CD4-positive, alpha-beta T cell (primary cell): ENCODE measurements at places on chromosomes 5 and 9.

DNA sequence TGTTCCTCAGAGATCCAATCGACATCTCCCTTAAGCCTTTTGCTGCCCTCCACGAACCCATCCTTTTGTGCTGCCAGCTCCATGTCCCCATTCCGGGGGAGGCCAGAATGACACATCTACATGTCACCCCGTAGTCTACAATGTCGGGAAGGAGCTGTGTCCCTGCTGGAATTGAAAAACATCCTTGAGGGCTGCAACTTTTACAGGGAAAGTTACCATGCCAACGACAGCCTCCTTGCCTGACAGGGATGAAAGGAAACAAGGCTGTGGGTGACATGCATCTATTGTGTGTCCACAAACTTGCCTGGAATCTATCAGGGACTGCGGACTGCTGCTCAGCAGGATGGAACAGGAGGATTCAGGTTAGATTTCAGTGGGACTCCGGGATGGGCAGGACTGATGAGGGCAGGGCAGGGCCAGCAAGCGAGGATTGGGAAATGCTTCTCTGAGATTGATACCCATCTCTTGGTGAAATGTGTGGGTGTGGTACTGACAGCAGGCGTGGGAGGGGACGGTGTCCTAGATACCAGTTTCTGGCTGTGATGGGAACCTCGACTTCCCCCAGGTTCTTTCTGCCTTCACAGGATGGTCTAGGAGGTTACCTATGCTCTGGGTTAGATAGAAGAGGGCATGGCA, 25.5 kb downstream of the EGR1 start:
- H3K27me3 ChIP-seq = no peaks in the 10 kb centered on the region
- H3K4me1 ChIP-seq = peaks cover 24% of the 10 kb centered on the region
- H3K36me3 ChIP-seq = no peaks in the 10 kb centered on the region
- no peak for DNase-seq
- no peak overlapping the region for H3K4me3 ChIP-seq
- H3K27ac ChIP-seq = no peak overlapping the region

- H3K4me3 ChIP-seq = no peak overlapping the region
- no peaks in the 10 kb centered on the region for H3K4me1 ChIP-seq
- no peak overlapping the region for H3K27ac ChIP-seq
- H3K27me3 ChIP-seq = no peaks in the 10 kb centered on the region
- no peak for DNase-seq
- no peaks in the 10 kb centered on the region for H3K36me3 ChIP-seq
Observed at GRCh38 chr5:22226423-22226822, 626.7 kb downstream of the CDH12 start.

DNA sequence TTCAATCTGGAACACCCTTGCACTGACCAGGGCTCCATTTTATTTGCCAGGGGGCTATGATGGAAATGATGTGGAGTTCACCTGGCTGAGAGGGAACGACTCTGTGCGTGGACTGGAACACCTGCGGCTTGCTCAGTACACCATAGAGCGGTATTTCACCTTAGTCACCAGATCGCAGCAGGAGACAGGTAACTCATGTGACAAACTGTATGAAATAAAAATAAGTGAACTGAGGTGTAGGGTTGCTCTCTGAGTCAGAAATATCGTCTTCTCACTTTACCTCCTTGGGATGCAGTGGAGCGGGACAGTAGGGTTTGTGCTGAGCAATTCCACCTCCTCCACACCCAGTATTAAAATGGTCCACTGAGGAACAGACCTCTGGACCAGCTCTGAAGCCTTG, 22.1 kb downstream of the GABRP start:
- no peak overlapping the region for H3K27ac ChIP-seq
- peaks cover 3% of the 10 kb centered on the region for H3K27me3 ChIP-seq
- no peak for DNase-seq

DNA sequence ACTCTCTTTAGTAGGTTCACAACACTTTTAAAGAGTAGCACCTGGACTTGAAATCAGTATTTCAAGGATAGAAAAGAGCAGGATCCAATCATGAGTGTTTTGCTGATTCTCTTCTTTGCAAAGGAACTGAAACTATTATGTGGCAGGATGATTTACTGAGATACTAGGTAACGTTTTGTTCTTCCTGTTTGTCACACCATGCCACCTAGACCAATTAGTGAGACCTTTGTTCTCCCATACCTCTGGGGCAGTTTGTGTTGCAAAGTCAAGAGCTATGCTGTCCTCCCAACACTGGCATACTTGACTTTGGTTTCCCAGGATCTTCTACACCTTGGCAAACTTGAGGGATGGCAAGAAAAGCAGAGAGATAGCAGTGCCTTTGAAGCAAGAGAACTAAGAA, 43.4 kb downstream of the PPP1R2B start:
- no peak overlapping the region for H3K27ac ChIP-seq
- H3K4me3 ChIP-seq = no peak overlapping the region
- DNase-seq = no peak
- H3K27me3 ChIP-seq = no peaks in the 10 kb centered on the region
- H3K36me3 ChIP-seq = no peaks in the 10 kb centered on the region
- H3K4me1 ChIP-seq = peaks cover 2% of the 10 kb centered on the region

DNA sequence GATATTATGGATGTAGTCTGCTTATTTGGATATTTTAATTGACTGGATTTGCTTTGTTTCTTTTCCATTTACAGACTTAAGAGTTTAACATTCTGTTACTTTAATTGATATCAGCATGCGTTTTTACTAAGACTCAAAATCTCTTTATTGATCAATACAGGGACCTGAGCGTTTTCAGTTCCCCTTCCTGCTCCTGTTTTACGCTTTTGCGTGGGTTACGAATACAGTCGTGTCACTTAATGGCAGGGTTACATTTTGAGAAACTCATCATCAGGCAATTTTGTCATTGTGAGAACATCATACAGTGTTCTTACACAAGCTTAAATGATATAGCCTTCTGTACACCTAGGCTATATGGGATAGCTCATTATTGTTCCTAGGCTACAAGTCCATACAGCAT, 65.2 kb downstream of the PBX3 start:
- no peaks in the 10 kb centered on the region for H3K4me1 ChIP-seq
- no peak overlapping the region for H3K27ac ChIP-seq
- H3K4me3 ChIP-seq = no peak overlapping the region
- H3K27me3 ChIP-seq = no peaks in the 10 kb centered on the region

DNA sequence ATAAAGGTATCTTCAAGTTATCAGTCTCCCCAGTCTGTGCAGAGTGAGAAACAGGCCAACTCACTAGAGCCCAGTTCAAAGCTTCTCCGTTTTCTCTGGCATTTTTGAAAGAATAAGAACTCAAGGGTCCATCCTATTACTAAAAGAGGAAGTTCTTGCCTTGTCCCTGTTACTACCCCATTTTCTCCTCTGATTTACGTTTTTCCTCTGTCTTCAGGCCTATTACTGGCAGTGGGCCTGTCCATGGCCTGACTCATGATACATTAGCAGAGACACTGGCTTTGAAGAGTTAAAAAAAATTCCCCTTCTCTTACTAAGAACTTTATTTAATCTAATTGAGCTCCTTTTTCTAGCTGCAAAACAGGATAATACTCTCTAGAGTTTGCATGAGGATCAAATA, 624.0 kb upstream of the KLF4 start:
- no peaks in the 10 kb centered on the region for H3K4me1 ChIP-seq
- no peak for DNase-seq
- no peak overlapping the region for H3K27ac ChIP-seq

GRCh38 chr9:133787754-133788025, 49.5 kb upstream of the SARDH start:
- no peak overlapping the region for H3K4me3 ChIP-seq
- H3K27me3 ChIP-seq = no peaks in the 10 kb centered on the region
- no peak overlapping the region for H3K27ac ChIP-seq
- H3K4me1 ChIP-seq = peaks cover 6% of the 10 kb centered on the region

GRCh38 chr5:1460054-1460682, 14.9 kb upstream of the SLC6A3 start:
- DNase-seq = no peak
- H3K27me3 ChIP-seq = no peaks in the 10 kb centered on the region
- H3K4me3 ChIP-seq = no peak overlapping the region
- H3K4me1 ChIP-seq = no peaks in the 10 kb centered on the region

DNA sequence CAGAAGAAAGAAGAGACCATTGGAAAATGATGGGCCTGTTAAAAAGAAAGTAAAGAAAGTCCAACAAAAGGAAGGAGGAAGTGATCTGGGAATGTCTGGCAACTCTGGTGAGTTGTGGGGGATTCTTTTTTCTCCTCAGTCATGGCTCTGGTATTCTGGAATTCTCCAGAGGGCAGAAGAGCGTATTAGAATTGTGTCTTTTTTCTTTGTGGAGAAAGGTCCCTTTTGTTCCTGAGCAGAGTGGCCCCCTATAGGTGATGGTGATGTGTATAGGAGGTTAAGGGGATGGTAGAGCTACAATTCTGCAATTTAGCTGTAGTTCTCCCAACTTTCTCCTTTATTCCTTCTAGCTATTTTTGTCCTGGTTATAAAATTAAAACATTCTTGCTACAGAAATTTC, 1.6 kb upstream of the DHFR start:
- no peak for DNase-seq
- H3K4me3 ChIP-seq = no peak overlapping the region
- H3K27me3 ChIP-seq = no peaks in the 10 kb centered on the region
- peaks cover 20% of the 10 kb centered on the region for H3K4me1 ChIP-seq
- peaks cover 39% of the 10 kb centered on the region for H3K36me3 ChIP-seq
- H3K27ac ChIP-seq = no peak overlapping the region

- no peak for DNase-seq
- no peaks in the 10 kb centered on the region for H3K4me1 ChIP-seq
- H3K27ac ChIP-seq = no peak overlapping the region
- H3K4me3 ChIP-seq = no peak overlapping the region
Observed at GRCh38 chr5:107719034-107719606, 48.4 kb upstream of the EFNA5 start.

DNA sequence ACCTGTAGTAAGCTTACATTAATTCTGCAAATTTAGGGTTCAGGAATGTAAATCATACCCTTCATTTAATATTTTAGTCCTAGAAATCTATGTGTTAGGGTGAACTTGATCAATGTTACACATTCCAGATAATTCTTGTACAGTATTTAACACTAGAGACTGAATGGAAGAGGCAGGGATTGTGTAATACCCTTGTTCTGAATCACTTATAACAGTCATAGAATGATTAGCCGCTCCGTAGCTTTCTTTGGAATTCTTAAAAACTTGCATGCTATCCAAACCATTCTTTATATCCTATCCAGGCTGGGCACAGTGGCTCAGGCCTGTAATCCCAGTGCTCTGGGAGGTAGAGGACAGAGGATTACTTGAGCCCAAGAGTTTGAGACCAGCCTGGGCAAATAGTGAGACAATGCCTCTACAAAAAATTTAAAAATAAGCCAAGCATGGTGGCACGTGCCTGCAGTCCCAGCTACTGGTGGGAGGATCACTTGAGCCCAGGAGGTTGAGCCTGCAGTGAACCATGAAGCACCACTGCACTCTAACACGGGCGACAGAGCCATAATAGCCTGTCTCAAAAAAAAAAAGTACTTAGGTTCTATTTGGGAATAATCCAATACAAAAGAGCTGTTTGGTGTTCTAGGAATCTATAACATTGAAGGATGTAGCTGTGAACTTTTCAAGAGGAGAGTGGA, 8.3 kb downstream of the ZNF483 start:
- no peaks in the 10 kb centered on the region for H3K4me1 ChIP-seq
- H3K27me3 ChIP-seq = no peaks in the 10 kb centered on the region
- no peak overlapping the region for H3K4me3 ChIP-seq
- no peak overlapping the region for H3K27ac ChIP-seq

GRCh38 chr9:90095682-90096081, 490.9 kb downstream of the GADD45G start:
- H3K4me1 ChIP-seq = peaks cover 14% of the 10 kb centered on the region
- no peaks in the 10 kb centered on the region for H3K36me3 ChIP-seq
- H3K27ac ChIP-seq = no peak overlapping the region
- H3K4me3 ChIP-seq = no peak overlapping the region
- H3K27me3 ChIP-seq = peaks cover 4% of the 10 kb centered on the region

DNA sequence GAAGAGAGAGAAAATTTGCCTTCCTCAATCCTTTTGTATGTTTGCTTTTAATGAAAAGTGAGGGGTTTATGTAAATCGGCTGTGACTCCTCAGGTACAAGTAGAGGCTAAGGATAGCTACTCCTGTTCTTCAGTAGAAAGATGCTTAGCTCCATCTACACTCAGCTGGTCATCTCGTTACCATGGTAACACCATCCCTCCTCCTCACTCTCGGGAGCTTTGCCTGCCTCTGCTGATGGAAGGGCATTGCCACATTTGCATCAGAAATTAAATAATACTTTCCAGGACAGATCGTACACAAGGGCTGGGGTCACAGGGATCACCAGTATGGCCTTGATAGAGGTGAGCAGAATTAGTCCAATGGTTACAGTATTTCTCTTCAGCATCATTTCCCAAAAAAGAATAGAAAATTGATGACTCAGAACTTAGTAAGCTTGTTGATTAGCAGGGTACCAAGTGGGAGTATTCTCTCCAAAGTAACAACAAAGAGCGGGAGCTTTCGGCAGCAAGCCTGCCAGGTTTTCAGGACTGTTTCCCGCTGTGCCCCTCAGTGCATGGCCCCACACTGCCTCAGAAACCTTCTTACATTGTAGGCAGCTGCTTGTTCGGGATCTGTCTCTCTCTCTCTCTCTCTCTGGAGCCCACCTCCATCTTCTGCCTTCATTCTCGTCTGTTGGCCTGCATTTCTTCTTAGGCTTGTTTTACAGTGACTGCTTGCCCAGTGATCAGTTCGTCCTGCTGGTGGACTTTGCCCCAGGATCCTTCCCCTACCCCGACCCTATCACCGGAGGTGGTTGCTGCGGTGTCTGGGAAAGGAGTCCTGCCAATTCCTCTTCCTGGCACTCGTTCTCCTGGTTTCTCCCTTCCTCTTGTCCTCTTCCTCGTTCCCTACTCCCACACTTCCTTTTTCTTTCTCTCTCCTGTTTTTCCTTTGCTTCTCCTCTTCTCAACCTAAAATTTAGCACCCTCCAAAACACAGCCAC, 51.9 kb upstream of the SNAPC3 start:
- H3K27me3 ChIP-seq = no peaks in the 10 kb centered on the region
- no peaks in the 10 kb centered on the region for H3K36me3 ChIP-seq
- H3K27ac ChIP-seq = no peak overlapping the region
- DNase-seq = no peak
- no peaks in the 10 kb centered on the region for H3K4me1 ChIP-seq

DNA sequence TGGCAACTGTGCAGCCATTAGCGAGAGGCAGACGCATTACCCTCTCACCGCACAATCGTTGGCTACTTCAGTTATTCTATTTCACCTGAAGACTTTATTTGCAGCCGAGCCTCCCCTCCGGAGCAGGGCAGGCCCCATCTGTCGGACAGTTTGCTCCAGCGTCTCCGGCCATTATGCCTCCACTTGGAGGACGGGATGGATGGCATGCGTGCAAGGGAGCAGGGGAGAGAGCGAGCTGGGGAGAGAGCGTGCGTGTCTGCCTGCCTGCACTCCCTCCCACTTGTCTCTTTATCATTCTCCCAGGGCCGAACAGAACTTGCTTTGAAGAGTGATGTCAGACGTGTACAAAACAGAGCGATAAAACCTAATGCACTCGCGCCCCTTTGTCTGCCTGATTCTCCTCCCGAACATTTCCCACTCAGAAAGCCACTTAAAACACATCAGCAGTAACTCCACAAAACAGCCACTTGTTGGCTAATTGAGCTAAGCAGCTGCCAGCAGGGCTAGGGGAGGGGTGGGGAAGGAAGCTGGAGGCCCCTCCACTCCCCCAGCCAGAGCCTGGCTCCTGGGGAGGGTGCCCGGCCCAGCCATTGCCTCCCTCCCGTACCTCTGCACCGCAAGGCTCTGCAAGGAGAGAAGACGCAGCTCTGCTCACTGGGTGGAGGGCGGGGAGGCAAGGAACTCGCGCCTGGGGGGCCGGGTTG, 43.4 kb upstream of the FUBP3 start:
- H3K4me1 ChIP-seq = peaks cover 5% of the 10 kb centered on the region
- no peak for DNase-seq
- no peaks in the 10 kb centered on the region for H3K36me3 ChIP-seq
- H3K27me3 ChIP-seq = peaks cover 35% of the 10 kb centered on the region
